Cardiac muscle cell (in vitro differentiated cells and primary cell): ENCODE measurements at places on chromosomes 6 and 20.

DNA sequence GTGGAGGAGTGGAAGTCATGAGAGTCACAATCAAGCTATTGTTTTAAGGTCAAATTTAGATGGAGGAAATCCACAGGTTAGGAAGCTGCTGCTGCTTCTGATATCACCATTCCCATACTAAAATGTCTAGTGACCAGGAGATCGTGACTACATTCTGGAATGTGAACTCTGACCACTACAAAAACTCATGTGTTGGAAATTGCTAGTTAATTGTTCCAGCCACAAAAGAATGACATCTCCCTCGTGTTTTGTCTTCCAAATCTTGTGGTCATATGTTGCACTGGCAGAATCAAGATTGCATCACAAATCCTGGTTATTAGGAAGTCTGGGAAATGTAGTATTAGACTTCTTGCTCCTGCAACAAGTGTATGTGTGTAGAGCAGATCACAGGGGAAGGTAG is 441.9 kb downstream of the CD109 start:
- H3K27me3 ChIP-seq, result no peaks in the 10 kb centered on the region
- DNase-seq, result no peak
- no peaks in the 10 kb centered on the region for H3K4me1 ChIP-seq
- no peak overlapping the region for H3K4me3 ChIP-seq

- no peak overlapping the region for H3K4me3 ChIP-seq
- H3K4me1 ChIP-seq, result no peaks in the 10 kb centered on the region
- no peak overlapping the region for H3K27ac ChIP-seq
- no peaks in the 10 kb centered on the region for H3K36me3 ChIP-seq
- no peaks in the 10 kb centered on the region for H3K27me3 ChIP-seq
Observed at GRCh38 chr6:134480593-134480992, 162.7 kb upstream of the SGK1 start.

GRCh38 chr6:164692772-164693510 is 616.5 kb downstream of the C6orf118 start:
- no peak overlapping the region for H3K4me3 ChIP-seq
- H3K4me1 ChIP-seq, result no peaks in the 10 kb centered on the region
- DNase-seq, result no peak
- no peaks in the 10 kb centered on the region for H3K36me3 ChIP-seq
- H3K27me3 ChIP-seq, result no peaks in the 10 kb centered on the region
- no peak overlapping the region for H3K27ac ChIP-seq

- H3K27ac ChIP-seq, result no peak overlapping the region
- H3K4me1 ChIP-seq, result peaks cover 6% of the 10 kb centered on the region
- H3K36me3 ChIP-seq, result no peaks in the 10 kb centered on the region
- H3K27me3 ChIP-seq, result peaks cover 82% of the 10 kb centered on the region
Observed at GRCh38 chr20:63097336-63097831, 90.6 kb upstream of the BHLHE23 start.
